Stimulated activated CD4-positive, alpha-beta T cell treated with anti-CD3 and anti-CD28 coated beads, Interleukin-15, amount 100 ng/mL, for 1 hour (primary cell): ENCODE measurements at places on chromosomes 2 and 18.

DNA sequence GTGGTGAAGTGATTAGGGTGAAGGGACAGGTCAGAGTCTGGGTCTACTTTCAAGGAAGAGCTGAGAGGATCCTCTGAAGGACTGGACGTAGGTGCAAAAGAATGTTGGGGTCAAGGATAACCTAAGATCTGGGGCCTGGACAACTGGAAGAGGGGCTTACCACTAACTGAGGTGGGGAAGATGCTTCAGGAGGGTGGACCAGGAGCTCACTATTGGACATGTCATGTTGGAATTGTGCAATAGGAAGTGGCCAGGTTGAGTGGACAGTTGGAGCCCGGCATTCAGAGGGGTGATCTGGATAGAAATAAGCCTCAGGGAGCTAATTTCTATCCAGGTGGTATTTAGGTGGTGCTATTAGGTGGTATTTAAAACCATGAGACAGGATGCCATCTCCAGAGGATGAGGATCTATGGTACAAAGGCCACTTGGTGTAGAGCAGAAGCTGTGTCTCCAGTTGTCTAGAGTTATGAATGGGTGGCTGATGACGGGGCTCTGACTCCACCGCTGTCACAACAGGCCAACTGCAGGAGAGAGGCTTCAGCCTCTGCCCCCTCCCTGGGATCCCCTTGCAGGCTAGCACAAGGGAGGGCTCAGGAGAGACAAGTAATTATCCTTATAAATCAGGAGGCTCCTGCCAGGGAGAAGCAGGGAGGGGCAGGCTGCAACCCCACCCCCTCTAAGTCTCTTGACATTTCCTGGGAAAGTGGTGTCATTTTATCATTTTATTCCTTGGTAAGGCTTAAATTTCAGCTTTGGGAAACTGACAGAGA is 158.0 kb downstream of the SMAD7 start:
- DNase-seq: no peak

DNA sequence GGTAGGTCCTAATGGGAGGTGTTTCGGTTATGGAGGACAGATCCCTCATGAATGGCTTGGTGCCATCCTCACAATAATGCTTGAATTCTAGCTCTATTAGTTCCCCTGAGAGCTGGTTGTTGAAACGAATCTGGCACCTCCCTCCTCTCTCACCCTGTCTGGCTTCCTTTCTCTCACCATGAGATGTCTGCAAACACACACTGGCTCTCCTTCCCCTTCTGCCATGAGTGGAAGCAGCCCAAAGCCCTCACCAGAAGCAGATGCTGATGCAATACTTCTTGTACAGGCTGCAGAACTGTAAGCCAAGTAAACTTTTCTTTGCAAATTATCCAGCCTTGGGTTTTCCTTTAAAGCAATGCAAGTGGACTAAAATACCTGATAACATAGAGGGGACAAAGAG is 86.6 kb downstream of the RND3 start:
- no peak for DNase-seq

GRCh38 chr2:54555318-54555837 is 99.3 kb downstream of the SPTBN1 start:
- no peak for DNase-seq

DNA sequence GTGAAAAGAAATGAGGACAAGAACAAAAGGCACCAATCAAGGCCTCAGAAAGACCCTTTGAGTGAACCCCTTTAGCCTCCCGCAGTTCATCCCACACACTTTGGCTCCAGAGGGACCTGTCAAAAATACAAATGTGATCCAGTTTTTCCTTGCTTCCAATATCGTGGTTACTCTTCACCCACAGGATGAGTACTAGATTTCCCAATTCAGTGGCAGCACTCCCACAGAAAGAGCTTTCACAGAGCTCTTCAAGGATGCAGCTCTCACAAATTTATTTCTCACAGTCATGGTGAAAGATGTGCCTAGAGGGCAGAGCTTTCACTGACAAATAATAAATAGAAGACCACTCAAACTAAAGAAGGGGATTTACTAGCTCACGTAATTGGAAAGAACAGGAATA is 3.0 kb upstream of the GFPT1 start:
- no peak for DNase-seq

DNA sequence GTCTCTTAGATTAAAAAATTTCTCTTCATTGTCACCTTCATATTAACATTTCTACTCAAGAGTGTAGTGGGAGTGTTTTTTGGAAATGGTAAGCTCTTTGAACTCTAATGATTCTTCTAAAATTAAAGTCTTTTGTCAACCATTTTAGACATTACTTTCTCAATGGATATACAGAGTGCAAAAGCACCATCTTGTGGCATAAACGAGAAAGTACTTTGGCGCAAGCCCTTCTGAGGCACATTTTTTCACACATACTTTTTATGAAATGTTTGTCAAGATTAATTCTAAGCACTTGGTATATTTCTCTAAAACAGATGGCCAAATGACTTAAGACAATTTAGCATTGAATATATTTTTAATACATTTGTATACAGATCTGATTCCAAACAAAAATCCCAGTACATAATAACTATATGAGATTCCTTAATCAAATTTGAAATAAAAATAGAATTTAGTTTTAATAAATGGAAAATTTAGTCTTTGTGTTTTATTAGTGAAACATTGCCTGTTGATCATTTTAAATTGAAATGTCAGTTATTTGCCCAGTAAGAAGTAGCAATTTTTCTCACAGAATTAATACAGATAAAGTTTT is 63.3 kb upstream of the GALNT5 start:
- no peak for DNase-seq
